ENCODE measurements at places on chromosomes 7 and 10.

- no peak for DNase-seq
Measured at GRCh38 chr10:13512564-13512963, 16.2 kb downstream of the BEND7 start.

- DNase-seq = no peak
Measured at GRCh38 chr7:98978672-98979071, 100.3 kb downstream of the TRRAP start.

DNA sequence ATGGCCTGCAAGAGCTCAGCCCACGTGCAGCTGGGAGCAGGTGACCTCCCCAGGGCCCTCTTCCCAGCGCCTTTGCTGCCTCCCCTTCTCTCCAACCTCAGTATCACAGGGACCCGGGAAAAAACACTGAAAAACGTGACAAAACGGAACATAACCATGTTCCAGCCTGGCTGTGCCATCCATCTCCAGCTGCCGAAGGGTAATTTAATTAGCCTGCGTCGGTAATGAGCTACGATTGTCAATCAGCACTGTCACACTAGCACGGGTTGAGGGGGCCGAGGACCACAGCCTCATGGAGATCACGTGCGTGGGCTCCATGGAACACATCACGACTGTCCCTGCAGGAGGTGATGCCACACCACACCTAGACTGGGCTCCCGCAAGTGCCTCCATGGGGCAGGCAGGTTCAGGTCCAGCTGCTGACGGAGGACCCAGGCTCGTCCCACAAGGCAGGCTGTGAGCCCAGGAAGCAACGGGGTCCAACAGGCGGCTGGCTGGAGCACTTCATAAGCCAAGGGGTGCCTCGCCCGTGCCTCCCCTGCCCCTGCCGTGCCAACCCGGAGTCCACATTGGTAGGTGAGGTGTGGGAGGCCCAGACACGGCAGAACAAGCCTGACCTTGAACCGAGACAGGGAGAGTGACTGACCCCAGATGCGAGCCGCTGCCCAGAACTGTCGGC lies 199.5 kb downstream of the ELFN1 start:
- DNase-seq = no peak

DNA sequence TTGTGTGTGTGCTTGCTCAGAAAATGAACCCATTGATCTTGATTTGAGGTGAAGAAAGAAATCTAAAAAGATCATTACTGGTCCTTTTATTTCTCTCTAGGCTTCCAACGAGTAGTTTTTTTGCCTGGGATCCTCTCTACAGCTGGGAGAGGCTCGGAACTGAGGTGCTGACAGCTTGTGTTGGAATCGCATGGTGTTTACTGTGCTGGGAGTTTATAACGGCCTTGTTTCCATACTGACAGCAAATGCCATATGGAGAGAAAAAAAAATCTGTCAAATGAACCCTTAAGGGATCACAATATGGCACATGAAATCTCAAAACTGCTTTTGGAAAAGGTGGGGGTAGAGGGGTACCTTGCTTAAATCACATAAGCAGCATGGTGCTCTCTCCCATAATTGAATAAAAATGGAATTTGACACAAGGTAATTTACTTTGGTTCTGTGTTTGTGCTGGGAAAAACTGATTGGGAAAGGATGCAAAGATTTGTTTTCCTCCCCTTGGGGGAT lies 165.0 kb downstream of the RGS10 start:
- no peak for DNase-seq

GRCh38 chr7:10838228-10838627 lies 135.4 kb upstream of the PHF14 start:
- no peak for DNase-seq

All from GM20000 (cell line).